ENCODE measurements at places on chromosomes 5 and 9. TPM values are rescaled to one million over a fixed set of nuclear protein-coding genes. Genes with fewer than 3 reads are reported as not detected.

The OGN gene
- 296 TPM for total RNA-seq

The HMMR gene
- total RNA-seq = 8.6 TPM

The TAF11L5 gene
- not detected for total RNA-seq

The PCDHA11 gene
- 8.9 TPM for total RNA-seq

The RNF183 gene
- 0.66 TPM for total RNA-seq

The TAF11L10 gene
- not detected for total RNA-seq

The OR1Q1 gene
- not detected for total RNA-seq

The NR2F1-AS1 gene
- total RNA-seq = 32.1 TPM

The ARAP3 gene
- total RNA-seq = 8.0 TPM

The ADCY2 gene
- total RNA-seq = 17.5 TPM

The CMYA5 gene
- 39.5 TPM for total RNA-seq

The PCDHB11 gene
- 9.5 TPM for total RNA-seq

The KIF12 gene
- total RNA-seq = 0.93 TPM

The ARHGEF37 gene
- total RNA-seq = 19.0 TPM

The WNT8A gene
- total RNA-seq = not detected

The SLCO6A1 gene
- total RNA-seq = not detected

The RNF44 gene
- total RNA-seq = 24.9 TPM

The SH3GL2 gene
- total RNA-seq = 18.0 TPM

The CA9 gene
- 0.88 TPM for total RNA-seq

The SPOCK1 gene
- 37.1 TPM for total RNA-seq

The NSG2 gene
- total RNA-seq = 108 TPM

The SNAPC3 gene
- total RNA-seq = 102 TPM

The AFAP1L1 gene
- total RNA-seq = 21.0 TPM

The ARL14EPL gene
- not detected for total RNA-seq

The DBH gene
- total RNA-seq = 0.11 TPM

The GPX8 gene
- total RNA-seq = 58.7 TPM

The SPINK6 gene
- total RNA-seq = not detected

The GZMA gene
- total RNA-seq = 1.2 TPM

The CBY3 gene
- total RNA-seq = not detected

The LRRTM2 gene
- 124 TPM for total RNA-seq

The DNAJC21 gene
- 44.5 TPM for total RNA-seq

The NMUR2 gene
- total RNA-seq = 0.22 TPM

The BHMT2 gene
- total RNA-seq = 7.5 TPM

The RUSC2 gene
- total RNA-seq = 40.5 TPM

The CCDC192 gene
- total RNA-seq = not detected

The GSN gene
- 437 TPM for total RNA-seq

The ZNF366 gene
- total RNA-seq = 2.5 TPM

The AMACR gene
- 16.7 TPM for total RNA-seq

The PCDHB4 gene
- total RNA-seq = 4.5 TPM

The DMGDH gene
- 3.5 TPM for total RNA-seq

The RNF130 gene
- total RNA-seq = 89.7 TPM

The PPP2R2B gene
- 32.9 TPM for total RNA-seq

The OR2V2 gene
- total RNA-seq = not detected

The UAP1L1 gene
- 8.5 TPM for total RNA-seq

The IL9 gene
- total RNA-seq = not detected

The PHF24 gene
- 11.2 TPM for total RNA-seq

The ARHGEF39 gene
- 1.9 TPM for total RNA-seq

The FABP6 gene
- not detected for total RNA-seq

The SH2D3C gene
- total RNA-seq = 10.7 TPM

The WWC1 gene
- total RNA-seq = 37.3 TPM

The PFN3 gene
- not detected for total RNA-seq

The FAF2 gene
- 45.9 TPM for total RNA-seq

The C5orf58 gene
- total RNA-seq = not detected

The DDX4 gene
- not detected for total RNA-seq

The THBS4 gene
- total RNA-seq = 217 TPM

The QSOX2 gene
- 20.5 TPM for total RNA-seq

The SUSD3 gene
- 2.4 TPM for total RNA-seq

The DYNC2I2 gene
- total RNA-seq = 43.9 TPM

The NR5A1 gene
- total RNA-seq = not detected

The SHISAL2B gene
- total RNA-seq = not detected
